ENCODE measurements at places on chromosomes 2 and 18. TPM values are rescaled to one million over a fixed set of nuclear protein-coding genes. Genes with fewer than 3 reads are reported as not detected.

DNA sequence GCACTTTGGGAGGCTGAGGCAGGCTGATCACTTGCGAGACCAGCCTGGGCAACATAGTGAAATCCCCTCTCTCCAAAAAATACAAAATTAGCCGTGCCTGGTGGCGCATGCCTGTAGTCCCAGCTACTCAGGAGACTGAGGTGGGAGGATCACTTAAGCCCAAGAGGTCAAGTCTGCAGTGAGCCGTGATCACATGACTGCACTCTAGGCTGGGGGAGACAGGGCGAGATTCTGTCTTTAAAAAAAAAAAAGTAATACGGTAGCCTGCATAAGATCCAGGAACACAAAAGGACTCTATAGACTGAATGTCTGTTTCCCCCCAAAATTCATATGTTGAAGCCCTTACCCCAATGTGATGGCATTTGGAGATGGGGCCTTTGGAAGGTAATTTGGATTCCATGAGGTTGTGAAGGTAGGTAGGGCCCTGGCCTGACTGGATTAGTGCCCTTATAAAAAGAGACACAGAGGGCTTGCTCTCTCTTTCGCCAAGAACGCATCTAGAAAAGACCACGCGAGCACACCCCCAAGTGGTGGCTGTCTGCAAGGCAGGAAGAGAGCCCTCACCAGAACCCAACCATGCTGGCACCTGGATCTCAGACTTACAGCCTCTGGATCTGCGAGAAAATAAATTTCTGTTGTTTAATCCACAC lies 17.0 kb downstream of the MBOAT2 start:
- no peak for DNase-seq
- H3K36me3 ChIP-seq: no peaks in the 10 kb centered on the region
- H3K4me1 ChIP-seq: peaks cover 7% of the 10 kb centered on the region
- H3K27ac ChIP-seq: no peak overlapping the region
- H3K27me3 ChIP-seq: no peaks in the 10 kb centered on the region

The CEP192 gene
- total RNA-seq: 33.3 TPM

The PSMA8 gene
- not detected for total RNA-seq

GRCh38 chr2:174675615-174676014 lies 78.0 kb upstream of the WIPF1 start:
- no peaks in the 10 kb centered on the region for H3K27me3 ChIP-seq
- peaks cover 26% of the 10 kb centered on the region for H3K4me1 ChIP-seq
- H3K27ac ChIP-seq: no peak overlapping the region
- DNase-seq: no peak
- no peak overlapping the region for H3K4me3 ChIP-seq
- H3K36me3 ChIP-seq: no peaks in the 10 kb centered on the region

DNA sequence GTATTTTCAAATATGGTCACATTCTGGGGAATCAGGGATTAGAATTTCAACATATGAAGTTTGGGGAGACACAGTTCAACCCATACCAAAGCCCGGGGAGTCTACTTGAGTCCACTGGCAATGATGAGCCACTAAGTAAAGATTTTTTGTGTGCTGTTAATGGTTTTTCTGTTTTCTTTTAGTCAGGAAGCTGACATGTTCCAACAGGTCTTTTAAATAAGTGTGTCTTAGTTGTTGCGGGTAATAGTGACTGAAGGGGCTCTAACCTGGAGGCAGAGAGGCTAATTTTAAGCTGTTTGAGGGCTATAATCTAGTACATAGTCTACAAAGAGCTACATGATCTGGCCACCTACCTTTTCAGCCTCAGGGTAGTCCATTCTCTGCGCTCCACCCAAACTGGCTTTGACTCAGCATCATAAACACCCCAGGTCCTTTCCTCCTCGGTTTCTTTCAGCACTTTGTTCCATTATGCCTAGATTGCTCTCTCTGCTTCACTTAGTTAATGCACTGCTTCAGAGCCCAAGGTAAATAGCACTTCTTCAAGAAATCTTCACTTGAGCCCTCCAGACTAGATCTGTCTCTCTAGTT lies 17.6 kb upstream of the UBE2E3 start:
- DNase-seq: no peak
- no peaks in the 10 kb centered on the region for H3K4me1 ChIP-seq
- no peaks in the 10 kb centered on the region for H3K27me3 ChIP-seq
- no peak overlapping the region for H3K27ac ChIP-seq

Measured in heart right ventricle (tissue), 16 donors.